ENCODE measurements at places on chromosomes 3 and 15.
A peak's percentile ranks its signal among the peaks of the same experiment; 100 is the strongest.

DNA sequence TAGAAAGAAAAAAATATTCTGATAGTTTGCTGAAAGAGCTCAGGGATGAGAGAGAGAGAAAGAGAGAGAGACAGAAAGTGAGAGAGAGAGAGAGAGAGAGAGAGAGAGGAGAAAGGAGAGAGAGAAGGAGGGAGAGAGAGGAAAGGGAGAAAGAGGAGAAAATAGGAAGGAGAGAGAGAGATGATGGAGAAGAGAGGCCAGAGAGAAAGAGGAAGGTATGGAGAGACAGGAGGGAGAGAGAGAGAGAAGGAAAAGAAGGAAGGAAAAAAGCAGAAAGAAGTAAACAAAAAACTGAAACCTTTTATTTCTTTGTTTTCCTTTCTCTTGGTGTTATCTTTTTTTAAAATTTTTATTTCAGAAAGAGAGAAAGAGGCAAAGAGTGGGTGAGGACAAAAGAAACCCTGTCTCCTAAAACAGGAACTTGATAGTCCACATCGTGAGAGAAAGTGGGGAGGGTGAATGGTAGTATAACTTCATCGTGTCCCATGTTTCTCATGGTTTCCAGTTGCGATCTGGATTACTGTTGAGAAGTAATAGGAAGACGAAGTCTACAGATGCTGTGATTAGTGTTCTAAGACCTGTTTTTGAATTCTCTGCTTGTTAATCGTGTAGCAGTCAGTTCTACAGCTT is 279.7 kb downstream of the LPP start:
- DNase-seq = no peak

GRCh38 chr3:58651276-58651675 is 15.3 kb downstream of the FAM3D start:
- DNase-seq = no peak

GRCh38 chr3:110456438-110457138 is 615.0 kb upstream of the NECTIN3 start:
- no peak for DNase-seq

GRCh38 chr3:45506084-45506483 is 88.5 kb upstream of the LIMD1 start:
- DNase-seq = no peak

DNA sequence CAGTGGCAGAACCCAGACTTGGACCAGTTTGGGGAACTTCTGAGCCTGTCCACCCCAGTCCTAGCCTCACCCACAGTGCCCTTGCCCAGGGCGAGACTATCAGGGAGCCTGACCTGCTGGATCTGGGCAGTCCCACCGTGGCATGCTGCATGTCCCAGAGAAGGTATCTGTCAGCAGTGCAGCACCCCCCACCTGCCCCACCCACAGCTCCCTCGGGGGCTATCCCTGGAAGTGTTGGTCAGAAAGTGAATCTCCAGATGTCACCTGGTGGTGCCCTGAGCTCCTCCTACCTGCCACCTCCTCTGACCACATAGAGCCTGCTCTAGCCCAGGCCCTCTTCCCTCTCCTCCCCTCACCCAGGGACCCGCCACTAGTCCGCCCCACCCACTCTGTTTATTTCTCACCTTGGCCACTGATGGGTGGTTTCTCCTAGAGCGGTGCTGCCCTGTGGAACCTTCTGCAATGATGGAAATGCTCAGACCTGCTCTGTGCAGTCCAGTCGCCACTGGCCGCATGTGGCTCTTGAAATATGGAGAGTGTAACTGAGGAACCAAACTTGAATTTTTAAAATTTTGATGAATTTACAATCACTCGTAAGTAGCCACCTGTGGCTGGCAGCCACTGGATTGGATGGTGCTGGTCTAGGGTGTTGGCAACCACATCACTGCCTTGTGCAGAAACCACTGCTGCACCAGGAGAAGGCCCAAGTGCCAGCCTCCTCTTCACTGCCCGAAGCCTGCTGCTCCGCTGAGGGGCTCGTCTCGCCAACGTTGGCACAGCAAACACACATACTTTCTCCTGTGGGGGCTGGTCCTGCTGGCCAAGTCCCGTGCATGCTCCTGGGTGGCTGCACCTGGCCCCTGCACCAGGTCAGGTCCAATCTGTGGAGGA is 13.1 kb downstream of the HDAC11 start:
- peak; percentile 42 for DNase-seq

DNA sequence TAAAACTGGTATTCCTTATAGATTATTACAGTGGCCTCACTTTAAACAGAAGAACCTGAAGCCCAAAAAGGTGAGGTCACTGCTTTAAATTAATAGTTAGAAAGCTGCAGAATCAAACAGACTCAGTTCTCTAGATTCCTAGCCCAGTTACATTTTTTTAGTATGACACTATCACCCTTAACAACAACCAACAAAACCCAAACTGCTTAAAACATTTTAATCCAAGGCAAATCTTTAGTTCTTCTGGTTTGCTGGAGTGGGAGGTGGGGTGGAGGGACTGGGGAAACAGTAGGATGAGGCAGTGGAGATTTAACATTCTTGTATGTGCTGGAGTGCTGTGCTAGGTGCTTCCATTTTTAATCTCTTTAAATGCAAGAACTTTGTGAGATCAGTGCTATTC is 631.6 kb upstream of the KCNMB2 start:
- no peak for DNase-seq

DNA sequence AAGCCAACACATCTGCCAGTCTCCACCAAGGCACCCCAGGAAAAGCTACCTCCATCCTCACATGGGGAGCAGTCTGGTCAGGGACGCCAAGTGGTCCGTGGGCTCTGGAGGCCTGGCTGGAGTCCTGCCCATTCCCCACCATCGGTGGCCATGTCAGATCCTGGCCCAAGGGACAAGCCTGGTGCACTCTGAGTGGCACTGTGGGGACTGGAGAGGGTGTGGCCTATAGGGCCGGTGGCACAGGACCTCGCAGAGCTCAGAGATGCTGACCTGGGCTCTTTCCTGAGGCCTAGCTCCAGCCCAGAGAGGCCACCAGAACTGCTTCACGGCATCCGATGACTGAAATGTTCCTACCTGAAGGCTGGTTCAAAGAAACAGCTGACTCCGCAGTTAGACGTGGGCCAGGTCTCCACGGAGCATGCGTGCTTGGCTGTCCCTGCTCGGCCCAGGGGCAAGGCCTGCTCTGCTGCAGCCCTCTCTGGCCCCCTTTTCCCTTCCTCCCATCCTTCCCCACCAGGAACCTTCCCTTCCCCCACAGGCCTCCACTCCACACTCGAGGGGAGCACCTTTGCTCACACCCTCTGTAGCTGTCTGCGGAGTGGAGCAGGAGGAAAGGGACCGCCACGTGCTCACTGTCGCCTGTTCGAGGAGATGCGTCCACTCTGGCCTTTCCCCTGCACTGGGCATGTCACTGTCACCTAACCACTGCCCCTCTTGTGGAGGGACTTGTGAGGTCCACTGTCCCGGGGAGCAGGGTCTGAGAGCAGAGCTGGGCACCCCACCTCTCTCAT is 119.3 kb downstream of the CHSY1 start:
- DNase-seq = no peak

All from RWPE2 (cell line).